ENCODE measurements at places on chromosomes 12 and 14.

DNA sequence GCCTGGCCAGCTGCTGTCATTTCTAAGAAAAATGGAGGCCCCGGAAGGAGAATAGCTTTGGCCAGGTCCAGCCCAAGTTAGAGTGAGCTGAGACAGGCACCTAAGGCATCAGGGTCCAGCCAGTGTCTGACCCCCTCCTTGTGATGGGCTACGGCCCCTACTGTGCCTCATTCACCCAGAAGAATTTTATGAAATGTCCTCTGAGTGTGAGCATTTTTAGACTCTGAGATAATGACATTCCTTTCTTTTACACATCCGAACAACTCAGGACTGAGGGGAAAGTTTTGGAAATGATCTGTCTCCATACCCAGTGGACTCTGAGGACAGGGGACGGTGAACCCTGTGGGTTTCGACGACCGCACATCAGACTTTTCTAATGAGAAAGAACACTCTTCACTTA lies 50.4 kb downstream of the SLC24A4 start:
- DNase-seq, result no peak

GRCh38 chr12:18267427-18268099 lies 6.2 kb downstream of the PIK3C2G start:
- DNase-seq, result no peak

- no peak for DNase-seq
These were observed 5.1 kb upstream of the EIF5 start for GRCh38 chr14:103328941-103329340.

DNA sequence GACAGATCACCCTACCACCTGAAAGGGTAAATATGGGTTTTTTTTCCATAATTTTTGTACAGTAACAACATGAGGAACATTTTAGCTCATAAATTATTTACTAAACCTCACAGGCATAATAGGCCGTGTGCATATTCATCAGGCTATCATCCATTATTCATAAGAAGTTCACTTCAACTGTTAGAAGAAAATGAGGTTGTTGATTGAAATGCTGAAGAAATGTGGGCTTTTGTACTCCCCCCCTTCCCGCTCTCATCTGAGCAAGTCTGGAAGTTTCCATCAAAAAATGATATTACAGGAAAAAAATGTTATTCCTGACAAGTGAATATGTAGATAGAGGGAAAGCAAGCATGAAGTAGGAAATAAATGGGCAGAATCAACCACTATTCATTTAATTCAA lies 7.9 kb upstream of the POU6F1 start:
- DNase-seq, result no peak

GRCh38 chr14:53956427-53957201 lies at the start of gene BMP4:
TSS of gene BMP4 (minus strand) at chr14:53956825. CDS start at chr14:53952222, 4,603 bp downstream.
- no peak for DNase-seq

DNA sequence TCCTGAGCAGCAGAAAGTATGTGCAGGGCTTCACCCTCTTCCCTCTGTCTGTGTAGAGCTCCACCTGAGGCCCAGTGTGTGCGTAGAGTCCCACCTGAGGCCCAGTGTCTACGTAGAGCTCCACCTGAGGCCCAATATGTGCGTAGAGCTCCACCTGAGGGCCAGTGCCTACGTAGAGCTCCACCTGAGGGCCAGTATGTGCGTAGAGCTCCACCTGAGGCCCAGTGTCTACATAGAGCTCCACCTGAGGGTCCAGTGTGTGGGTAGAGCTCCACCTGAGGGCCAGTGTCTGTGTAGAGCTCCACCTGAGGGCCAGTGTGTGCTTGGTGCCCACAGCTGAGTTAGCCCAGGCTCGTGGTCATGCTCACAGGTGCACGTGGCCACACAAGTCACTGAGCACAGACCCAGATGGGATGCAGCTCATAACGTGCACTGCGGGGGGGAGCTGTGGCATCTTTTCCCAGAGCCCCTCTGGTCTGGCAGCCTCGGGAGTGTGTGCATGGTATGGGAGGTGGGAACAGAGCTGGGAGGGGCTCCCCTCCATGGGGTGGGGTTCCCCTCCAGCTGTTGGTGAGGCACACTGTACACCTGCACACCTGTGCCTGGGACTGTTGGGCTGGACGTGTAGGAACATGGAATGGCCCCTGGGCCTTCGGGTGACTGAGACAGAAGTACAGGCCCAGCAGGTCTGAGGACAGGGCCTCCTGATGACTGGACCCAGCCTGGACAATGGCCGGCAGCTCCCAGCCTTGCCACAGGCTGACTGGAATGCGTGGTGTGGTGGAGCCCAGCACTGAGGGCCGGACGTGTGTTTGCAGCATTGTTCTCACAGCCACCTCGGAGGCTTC lies 20.1 kb downstream of the PACS2 start:
- DNase-seq, result no peak

GRCh38 chr12:5498076-5498475 lies 66.2 kb downstream of the NTF3 start:
- no peak for DNase-seq

- DNase-seq, result peak; percentile 39
These were observed 16.1 kb downstream of the PIGH start for GRCh38 chr14:67583711-67584644.

DNA sequence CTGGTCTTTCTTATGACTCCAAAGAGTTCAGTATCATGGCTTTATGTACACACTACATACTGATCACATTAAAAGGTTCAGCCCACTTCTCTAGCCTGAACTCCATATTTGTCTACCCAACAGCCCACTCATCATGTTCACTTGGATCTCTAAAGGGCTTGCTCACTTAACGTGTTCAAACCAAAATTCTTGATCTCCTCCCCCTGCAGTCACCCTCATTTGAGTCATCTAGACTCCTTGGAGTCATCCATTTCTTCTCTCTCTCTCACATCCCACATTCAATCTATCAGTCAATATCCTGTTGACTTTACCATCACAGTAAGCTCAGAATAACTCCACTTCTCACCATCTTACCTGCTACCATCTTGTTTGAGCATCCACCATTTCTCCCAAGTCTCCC lies 148.4 kb upstream of the ARID2 start:
- DNase-seq, result no peak

DNA sequence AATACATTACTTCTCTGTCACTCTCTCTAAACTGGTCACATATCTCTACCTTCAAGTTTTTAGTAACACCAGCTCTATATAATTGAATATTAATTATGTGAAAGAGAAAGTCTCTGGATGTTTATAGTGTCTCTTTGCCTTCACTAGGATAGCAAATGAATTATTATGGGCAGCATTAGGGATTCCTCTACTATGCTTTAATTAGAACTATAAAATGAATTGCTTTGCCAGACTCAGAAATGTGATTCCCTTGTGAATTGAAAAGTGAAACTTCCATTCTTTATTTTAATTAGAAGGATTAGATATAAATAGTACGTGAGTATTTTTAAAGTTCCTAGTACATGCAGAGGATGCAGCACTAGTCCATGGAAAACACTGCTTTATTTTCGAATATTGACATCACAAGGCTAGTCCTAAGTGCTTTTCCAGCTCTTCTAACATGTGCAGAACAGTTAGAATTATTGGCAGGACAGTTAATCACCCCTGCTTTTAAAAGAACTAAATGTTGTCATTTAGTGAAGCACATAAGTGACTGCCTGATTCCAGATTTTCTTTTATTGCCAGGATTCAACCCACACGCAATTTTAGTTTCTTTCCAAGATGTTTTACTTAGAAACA lies 23.0 kb upstream of the REP15 start:
- no peak for DNase-seq

DNA sequence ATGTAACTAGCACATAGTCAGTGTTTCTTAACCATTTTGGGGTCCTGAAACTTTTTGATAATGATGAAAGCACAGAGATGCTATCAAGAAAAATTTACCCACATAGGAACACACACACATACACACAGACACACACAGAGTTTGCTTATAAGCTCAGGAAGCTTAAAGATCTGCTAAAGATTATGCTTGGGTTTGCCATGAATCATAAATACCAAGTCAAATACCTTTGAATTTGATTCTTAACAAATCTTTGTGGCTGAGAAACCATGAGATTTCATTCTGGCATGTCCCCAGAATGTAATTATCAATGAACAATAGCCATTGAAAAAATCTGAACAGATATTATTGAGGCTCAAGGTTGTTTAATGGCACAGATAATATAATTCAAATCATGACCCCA lies 89.2 kb downstream of the NTS start:
- DNase-seq, result no peak

DNA sequence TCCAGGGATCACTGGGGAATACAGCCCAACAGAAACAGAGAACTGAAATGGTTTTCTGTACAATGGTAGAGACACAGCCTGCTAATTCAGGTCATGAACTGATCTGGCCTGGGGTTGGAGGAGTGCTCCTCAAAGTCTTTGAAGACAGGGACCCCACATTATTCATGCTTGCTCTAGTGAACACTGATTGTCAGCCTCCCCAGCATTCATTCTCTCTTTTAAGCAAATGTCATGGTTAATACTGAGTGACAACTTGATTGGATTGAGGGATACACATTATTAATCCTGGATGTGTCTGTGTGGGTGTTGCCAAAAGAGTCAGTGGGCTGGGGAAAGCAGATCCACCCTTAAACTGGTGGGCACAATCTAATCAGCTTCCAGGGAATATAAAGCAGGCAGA lies 288.4 kb upstream of the NOS1 start:
- DNase-seq, result no peak

- no peak for DNase-seq
These were observed 28.2 kb downstream of the LTBP2 start for GRCh38 chr14:74583689-74584434.

DNA sequence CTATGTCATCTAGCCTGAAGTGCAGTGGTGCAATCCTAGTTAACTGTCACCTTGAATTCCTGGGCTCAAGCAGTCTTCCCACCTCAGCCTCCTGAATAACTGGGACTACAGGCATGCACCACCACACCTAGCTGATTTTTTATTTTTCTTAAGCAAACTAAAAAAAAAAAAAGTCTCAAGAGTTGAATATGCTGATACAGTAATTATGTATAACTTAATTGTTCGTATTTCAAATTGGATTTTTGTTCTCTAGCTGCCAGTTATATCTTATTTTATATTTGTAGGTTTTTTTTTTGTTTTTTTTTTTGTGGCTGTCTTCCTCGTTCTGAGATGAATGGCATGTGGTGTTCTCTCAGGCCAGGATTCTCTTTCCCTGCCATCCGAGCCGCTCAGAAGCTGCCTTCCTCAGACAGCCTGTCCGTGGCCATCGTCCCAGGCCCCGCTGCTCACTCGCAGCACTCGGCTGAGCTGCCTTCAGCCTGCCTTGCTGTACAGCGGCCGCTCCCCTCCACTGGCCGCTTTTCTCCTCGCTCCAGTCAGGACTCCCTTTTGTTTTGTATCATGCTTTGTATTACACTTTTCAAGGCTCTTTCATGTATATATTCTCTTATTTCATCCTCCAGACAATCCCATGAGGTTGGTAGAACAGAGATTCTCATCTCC lies 53.3 kb downstream of the WDR20 start:
- DNase-seq, result no peak

DNA sequence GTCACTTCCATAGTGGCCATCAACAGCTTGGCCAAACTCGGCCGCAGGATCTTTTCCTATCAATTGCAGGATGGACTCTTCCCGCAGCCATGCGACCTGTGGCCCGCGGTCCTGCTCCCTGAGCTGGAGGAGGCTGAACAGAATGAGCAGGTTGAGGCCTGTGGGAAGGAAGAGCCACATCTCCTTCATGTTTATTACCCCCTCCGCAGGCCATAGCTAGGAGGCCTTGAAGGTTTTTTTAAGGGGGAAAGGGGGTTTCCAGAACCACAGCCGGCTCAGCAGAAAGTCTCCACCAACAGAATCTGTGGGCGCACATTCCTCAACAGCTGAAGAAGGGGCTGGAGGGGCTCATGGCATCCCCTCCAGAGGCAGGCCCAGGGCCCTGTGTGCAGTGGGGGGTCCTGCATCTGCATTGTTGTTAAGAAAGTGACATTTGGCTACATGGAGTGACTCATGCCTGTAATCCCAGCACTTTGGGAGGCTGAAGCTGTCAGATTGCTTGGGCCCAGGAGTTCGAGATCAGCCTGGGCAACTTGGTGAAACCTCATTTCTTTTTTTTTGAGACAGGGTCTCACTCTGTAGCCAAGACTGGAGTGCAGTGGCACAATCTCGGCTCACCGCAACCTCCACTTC lies 25.2 kb upstream of the PPP1R13B start:
- peak; percentile 13 for DNase-seq

GRCh38 chr12:95204141-95204866 lies 13.0 kb downstream of the FGD6 start:
- DNase-seq, result no peak

- DNase-seq, result no peak
These were observed 11.8 kb downstream of the SLC39A5 start for GRCh38 chr12:56241424-56242303.

DNA sequence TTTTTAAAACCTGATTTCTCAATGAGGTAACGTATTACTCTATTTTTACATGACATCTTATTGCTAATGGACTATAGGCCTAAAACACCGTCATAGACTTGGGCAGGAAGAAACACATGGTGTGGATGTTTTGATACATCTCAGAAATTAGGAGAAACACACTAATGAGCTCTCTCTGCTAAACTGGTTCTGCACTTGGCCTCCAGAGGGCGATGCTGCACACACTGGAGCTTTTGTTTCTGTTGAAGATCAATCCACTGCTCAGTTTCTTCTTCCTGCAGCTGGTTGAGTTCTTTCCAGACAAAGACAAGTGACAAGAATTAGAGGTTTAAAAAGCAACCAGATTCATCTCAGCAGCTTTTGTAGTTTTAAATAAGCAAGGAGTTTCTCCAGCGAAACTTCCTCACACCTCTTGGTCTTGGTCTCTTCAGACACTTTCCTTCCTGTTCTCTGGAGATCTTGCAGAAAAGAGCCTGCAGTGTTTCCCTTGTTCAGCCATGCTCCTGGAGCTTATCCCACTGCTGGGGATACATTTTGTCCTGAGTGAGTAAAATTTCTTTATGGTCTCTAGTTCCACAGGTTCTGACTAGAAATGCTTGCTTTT lies 178.5 kb upstream of the OR4E1 start:
- peak; percentile 70 for DNase-seq

DNA sequence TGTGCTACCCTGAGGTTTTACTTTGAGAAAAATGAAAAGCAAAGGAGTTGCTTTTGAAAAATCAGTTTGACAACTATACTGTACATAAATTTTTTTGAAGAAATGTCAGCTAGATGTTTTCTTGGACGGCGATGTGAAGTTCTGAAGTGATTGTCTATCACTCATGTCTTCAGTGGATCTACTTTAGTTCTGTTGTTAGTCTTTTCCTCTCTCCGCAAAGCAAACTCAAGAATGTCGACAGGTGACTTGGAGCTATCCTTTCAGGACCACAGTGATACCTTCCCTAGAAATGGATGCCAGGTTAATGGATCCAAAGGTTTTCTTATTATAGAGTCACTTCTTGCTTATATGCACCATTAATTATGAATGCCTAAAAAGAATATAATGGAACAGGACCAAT lies 1.2 kb downstream of the PTPRO start:
- no peak for DNase-seq

- DNase-seq, result no peak
These were observed 3.9 kb downstream of the DLK1 start for GRCh38 chr14:100730581-100730980.

GRCh38 chr12:88266806-88267360 lies 124.8 kb downstream of the TMTC3 start:
- DNase-seq, result no peak

GRCh38 chr14:56341766-56342493 lies 223.7 kb downstream of the PELI2 start:
- DNase-seq, result no peak
